ENCODE measurements at places on chromosomes 2 and 18.

- DNase-seq, result peak; percentile 53
Observed at GRCh38 chr2:222304737-222305515, 6.1 kb upstream of the PAX3 start.

DNA sequence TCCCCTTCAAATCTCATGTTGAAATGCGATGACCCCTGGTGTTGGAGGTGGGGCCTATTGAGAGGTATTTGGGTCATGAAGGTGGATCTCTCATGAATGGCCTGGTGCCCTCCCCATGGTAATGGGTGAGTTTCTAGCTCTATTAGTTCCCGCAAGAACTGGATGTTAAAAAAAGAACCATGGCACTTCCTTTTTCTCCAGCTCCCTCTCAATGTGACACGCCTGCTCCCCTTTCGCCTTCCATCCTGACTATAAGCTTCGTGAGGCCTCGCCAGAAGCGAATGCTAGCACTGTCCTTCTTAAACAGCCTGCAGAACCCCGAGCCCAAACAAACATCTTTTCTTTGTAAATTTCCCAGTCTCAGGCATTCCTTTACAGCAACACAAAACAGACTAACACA, 303.2 kb upstream of the REV1 start:
- no peak for DNase-seq

GRCh38 chr2:96739076-96739632, 710 bp downstream of the LMAN2L start:
- no peak for DNase-seq

- DNase-seq, result no peak
Observed at GRCh38 chr2:26645762-26646161, 4.6 kb upstream of the CIB4 start.

GRCh38 chr2:42171396-42171980, 2.3 kb downstream of the EML4 start:
- DNase-seq, result peak; percentile 8

DNA sequence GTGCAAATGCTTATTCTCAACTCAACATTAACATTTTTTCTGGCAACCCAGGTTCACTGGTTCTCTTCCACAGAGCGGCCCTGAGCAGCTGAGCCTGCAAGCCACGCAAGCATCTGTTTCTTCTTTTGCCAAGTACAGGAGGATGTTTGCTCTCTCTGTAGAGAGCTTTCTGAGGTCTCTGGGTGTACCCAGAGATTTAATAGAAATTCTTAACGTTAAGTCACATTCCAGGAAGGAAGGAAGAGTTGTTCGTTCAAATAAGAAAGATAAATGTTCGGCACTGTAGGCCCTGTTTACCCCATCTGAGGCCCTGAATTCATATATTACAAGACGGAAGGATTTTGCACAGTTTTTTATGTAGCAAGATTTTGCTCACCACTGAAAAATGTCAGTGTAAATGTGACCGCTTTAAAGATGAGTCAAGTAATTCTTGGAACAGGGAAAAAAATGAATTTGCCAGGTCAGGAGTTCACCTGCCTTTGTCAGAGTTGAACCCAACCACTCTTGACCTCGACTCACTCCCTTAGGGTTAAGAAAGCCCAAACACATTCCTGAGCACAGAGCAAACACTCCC, 30.1 kb downstream of the KCTD18 start:
- DNase-seq, result no peak

GRCh38 chr2:189504238-189504637, 63.0 kb downstream of the WDR75 start:
- no peak for DNase-seq

GRCh38 chr2:37652199-37652640, 19.2 kb downstream of the CDC42EP3 start:
- no peak for DNase-seq

- no peak for DNase-seq
Observed at GRCh38 chr18:524466-524865, 24.0 kb upstream of the COLEC12 start.

DNA sequence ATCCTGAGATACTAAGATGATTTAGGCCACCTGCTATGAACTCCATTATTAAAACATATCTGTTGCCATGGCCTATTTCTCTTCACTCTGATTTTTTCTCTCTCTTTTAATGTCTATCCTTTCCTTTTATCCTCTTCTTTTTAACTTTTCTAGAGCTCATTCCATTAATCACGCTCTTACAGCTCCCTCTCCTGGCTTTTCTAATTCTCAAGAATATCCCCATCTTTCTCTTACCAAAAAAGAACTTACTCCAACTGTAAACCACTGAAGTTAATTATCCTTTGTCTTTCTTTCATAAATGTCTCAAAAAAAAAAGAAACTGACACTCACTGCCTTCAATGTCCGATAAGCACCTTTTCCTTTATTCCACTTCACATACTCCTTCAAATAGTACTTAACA, 7.9 kb downstream of the PPP3R1 start:
- no peak for DNase-seq

DNA sequence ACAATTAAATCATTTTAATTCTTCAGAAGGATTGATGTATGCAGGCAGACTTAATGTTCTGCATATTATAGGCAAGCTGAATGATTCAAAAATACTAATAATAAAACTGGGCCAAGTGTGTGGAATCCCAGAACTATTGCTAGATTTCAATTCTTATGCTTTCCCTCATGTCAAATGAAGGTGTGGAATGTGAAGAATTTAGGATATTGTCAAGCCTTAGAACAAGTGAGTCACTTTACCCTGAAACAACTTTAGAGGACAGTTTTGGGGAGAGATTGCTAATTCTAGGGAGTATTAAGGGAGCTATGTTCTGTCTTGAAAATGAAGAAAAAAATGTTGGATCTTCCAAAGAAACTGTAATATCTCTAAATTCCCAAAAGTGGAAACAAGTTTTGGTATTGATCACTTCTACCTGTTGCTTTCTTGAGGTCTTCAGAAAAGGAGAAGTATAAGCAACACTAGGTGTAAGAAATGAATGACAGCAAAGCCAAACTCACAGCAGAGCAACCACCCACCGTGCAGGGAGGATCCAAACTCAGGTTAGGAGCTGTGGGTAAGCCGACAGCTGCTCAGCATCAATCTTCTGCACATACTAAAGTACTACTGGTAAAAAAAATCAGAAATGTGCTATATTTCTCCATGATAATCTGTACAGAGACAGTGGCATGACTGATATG, 818.1 kb downstream of the SLC4A3 start:
- DNase-seq, result no peak

DNA sequence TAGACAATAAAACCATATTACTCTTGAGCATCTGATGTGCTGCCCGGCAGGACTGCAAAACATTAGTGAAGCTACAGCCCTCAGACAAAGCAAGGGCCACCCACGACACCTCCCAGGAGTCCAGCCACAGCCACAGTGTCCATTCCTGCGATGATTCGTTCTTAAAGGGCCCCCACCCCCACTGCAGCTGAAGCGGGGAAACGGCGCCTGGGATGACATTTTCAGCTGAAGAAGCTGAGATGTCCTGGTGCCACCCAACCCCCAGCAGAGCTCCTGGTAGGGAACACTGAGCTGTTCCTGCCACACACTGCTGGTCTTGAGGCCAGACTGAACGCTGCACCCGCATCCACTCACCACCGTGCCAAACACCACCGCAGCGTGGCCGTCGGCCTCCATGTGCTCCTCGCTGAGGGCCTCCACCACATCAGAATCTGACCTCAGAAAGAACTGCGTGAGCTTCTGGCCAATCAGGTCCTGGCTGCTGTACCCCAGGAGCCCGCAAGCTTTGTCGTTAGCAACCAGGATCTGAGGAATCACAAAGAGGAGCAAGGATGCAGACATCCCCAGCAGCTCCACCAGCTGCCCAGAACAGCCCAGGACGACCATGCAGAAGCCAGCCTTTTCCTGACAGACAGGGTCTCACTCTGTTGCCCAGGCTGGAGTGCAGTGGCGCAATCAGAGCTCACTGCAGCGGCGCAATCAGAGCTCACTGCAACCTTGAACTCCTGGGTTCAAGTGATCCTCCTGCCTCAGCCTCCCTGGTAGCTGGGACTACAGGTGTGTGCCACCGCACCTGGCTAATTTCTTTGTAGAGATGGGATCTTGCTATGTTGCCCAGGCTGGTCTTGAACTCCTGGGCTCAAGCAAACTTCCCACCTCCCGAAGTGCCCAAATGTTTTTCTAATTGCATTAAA, 9.5 kb downstream of the PASK start:
- DNase-seq, result no peak

DNA sequence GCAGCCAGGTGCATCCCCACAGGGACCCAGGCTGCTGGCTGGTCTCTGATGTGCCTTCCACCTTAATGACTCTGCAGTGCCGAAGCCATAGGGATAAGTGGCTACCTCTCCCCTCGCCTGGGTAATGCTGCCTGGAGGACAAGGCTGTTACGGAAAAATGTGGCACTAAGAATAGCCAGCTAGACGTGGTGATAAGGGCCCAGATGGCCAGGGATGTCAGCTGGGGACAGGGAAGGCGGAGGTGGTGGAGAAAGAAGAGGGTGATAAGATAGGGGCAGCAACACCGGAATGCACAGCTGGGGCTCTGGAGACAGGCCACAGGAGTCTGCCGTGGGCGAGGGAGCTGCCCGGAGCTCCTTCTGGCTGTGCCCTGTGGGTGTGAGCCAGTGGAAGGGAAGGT, 170.6 kb downstream of the FHOD3 start:
- no peak for DNase-seq

DNA sequence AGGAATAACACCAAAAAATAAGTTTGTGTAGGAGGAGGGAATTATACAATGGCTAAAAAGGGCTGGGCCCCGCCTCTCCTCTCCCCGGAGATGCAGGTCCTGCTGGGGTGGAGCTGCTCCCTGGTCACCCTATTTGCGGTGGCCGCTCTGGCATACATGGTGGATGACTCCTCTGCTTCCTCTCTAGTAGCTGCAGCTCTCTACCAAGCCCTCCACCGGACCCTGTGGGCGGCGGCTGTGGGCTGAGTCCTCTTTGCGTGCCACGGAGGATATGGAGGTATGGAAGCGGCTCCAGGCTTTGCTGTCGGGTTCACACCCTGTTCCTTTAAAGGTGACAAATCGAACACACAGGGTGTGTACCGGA, 77.1 kb upstream of the SEC11C start:
- DNase-seq, result no peak

- no peak for DNase-seq
Observed at GRCh38 chr18:75868031-75868430, 440.5 kb upstream of the SMIM21 start.

DNA sequence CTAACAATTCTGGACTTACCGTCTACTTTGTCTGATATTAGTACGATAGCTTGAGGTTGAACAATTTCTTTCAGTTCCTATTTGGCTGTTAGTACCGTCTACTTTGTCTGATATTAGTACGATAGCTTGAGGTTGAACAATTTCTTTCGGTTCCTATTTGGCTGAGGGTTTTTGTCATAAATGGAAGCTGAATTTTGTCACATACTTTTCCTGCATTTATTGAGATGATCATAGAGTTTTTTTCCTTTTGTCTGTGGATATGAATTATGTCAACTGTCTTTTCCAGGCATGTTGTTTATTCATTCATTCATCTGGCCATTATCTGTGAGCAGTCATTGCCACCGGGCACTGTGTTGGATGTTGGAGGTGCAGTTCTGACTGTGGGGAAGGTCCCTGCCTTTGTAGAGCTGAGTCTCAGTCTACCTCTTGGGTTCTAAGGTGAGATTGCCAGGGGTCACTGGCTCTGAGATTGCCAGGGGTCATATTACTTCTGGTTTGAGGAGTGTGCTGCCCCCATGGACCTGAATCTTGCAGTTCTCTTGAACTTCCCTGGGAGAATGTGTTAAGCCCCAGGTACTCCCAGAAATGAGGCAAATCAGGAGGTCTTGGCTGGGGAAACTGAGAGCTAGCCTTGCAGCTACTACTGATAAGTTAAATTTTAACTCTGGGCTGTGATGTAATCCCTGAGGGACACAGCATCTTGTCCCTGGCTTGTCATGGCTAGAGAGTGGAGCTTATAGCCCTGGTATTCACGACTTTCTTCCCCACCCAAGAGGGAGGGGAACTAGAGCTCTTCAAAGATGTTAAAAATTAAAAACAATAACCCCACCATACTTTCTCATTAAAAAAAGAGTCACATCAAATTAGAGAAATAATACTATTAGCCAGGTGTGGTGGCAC, 89.1 kb upstream of the MBOAT2 start:
- DNase-seq, result no peak

DNA sequence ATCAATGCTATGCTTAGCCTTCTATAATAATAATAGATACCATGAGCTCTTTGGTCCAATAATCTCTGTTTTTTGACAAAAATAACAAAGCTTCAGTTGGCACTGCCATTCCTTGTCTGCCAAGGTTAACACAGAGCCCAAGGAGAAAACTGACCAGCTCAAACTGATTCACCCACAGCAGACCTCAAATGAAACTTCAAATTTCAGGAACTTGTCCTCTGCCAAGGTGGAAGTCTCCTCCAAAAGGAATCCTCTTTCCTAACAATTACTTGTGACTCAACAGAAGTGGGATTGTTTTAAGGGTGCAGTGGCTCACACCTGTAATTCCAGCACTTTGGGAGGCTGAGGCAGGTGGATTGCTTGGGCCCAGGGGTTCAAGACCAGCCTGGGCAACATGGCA, 12.1 kb downstream of the AAK1 start:
- DNase-seq, result peak; percentile 41

DNA sequence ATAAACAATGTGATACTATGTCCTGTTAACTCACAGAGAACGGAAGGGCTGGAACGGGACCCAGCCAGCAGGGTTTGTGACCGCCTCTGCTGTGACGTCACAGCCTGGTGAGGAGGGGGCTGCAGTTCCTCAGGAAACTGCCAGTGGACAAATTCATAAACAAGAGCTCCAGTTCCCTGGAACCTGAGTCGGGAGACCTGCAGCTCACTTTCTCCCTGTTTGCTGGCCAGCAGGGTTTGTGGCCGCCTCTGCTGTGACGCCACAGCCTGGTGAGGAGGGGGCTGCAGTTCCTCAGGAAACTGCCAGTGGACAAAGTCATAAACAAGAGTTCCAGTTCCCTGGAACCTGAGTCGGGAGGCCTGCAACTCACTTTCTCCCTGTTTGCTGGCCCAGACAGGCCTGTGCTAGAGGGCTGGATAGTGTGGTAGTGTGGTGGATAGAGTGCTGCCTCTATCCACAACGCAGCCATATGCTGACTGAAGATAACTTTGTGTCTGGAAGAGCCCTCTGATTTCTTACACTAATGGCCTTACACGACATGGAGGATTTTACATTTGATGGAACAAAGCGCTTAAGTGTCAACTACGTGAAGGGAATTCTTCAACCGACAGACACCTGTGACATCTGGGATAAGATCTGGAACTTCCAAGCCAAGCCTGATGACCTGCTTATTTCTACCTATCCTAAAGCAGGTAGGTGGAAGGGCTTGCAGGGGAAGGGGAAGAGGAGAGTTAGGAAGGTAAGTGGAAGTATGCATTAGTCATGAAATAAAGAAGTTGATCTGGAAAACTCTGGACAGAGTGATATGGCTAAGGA, at the start of gene SULT1C4:
SULT1C4 (plus strand) TSS at position 140 of the 816 bp plus-strand sequence; CDS start at position 524, 384 bp downstream.
- DNase-seq, result peak; percentile 14

- DNase-seq, result no peak
Observed at GRCh38 chr18:50847192-50847591, 27.4 kb upstream of the MRO start.

GRCh38 chr2:157339965-157340655, 14.5 kb upstream of the ERMN start:
- no peak for DNase-seq

- DNase-seq, result no peak
Observed at GRCh38 chr2:151852260-151853069, 24.2 kb upstream of the ARL5A start.

Measured in suppressor macrophage (primary cell).